ENCODE measurements at places on chromosomes 6 and 20. TPM values are rescaled to one million over a fixed set of nuclear protein-coding genes. Genes with fewer than 3 reads are reported as not detected.

COL20A1 gene
- not detected for total RNA-seq

EPHA7 gene
- under 0.01 TPM for total RNA-seq

ACSS1 gene
- total RNA-seq, result 4.6 TPM

CTCFL gene
- total RNA-seq, result not detected

GABRR2 gene
- total RNA-seq, result not detected

DLK2 gene
- total RNA-seq, result 28.4 TPM

POPDC3 gene
- 12.3 TPM for total RNA-seq

CST4 gene
- not detected for total RNA-seq

ZKSCAN3 gene
- 3.4 TPM for total RNA-seq

NFYA gene
- total RNA-seq, result 22.9 TPM

GPR6 gene
- not detected for total RNA-seq

FAM83C gene
- total RNA-seq, result 2.6 TPM

ZC2HC1B gene
- not detected for total RNA-seq
